ENCODE measurements at places on chromosomes 7 and 10.

DNA sequence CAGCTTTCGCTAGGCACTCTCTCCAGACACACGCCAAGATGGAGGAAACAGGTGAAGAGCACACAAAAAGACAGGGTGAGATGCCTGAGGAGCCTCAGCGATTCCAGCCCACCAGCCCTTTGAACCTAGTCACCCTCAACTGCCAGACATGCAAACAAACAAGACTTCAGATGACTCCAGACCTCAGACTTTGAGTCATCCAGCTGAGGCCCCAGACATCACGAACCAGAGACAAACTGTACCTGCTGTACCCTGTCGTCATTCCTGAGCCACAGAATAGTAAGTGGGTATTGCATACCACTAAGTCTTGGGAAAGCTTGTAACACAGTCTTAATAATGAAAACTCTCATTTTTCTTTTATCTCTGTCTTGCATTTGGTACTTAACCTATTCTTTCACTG is 126.6 kb upstream of the LSM8 start:
- DNase-seq: no peak

DNA sequence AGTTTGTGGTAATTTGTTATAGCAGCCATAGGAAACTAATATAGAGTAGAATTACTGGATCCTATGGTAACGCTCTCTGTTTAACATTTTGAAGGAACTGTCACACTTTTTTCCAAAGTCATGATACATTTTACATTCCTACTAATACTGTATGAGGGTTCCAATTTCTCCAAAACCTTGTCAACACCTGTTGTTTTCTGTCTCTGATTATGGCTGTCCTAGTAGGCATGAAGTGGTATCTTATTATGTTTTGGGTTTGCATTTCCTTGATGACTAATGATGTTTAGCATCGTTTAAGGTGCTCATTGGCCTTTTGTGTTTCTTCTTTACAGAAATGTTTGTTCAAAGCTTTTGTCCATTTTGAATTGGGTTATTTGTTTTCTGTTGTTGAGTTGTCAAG is 69.6 kb downstream of the VPS50 start:
- DNase-seq: no peak

DNA sequence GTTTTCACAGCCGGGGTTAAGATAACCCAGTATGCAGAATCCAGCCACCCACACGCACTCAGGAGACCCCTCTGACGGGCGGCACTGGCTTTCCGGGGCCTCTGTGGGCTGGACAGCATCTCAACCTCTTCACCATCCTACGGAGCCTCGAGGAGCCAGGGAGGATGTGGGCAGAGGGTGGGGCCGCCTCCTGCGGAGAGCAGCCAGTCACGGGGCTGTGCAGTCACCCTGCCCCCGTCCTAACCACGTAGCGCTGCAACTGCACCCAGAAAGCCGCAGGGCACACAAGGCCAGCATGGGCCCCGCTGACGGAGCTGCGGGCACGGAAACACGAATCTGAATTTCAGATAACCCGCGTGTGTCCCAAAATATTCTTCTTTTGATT is 270.3 kb downstream of the ELFN1 start:
- no peak for DNase-seq

GRCh38 chr10:71339796-71340589 is 20.9 kb downstream of the SLC29A3 start:
- DNase-seq: no peak

DNA sequence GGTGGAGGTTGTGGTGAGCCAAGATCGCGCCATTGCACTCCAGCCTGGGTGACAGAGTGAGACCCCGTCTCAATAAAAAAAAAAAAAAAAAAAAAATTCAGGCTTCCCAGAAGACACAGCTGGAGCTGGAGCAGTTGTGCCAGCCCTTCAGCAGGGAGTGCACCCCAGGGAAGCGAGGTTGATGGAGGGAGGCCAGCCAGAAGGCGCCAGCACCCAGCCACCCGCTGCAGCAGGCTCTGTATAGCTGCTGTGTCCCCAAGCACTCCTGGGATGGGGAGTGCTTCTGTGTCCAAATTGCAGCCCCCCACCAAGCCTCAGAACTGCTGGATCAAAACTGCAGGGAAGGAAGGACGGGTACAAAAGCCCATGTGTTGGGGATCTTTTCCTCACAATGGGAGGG is 47.8 kb downstream of the COBL start:
- no peak for DNase-seq

DNA sequence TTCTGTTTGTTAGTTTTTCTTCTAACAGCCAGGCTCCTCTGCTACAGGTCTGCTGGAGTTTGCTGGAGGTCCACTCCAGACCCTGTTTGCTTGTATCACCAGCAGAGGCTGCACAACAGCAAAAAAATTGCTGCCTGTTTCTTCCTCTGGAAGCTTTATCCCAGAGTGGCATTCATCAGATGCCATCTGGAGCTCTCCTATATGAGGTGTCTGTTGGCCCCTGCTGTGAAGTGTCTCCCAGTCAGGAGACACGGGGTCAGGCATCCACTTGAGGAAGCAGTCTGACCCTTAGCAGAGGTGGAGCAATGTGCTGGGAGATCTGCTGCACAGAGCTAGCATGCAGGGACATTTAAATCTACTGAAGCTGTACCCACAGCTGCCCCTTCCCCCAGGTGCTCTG is 26.7 kb upstream of the CROT start:
- no peak for DNase-seq

DNA sequence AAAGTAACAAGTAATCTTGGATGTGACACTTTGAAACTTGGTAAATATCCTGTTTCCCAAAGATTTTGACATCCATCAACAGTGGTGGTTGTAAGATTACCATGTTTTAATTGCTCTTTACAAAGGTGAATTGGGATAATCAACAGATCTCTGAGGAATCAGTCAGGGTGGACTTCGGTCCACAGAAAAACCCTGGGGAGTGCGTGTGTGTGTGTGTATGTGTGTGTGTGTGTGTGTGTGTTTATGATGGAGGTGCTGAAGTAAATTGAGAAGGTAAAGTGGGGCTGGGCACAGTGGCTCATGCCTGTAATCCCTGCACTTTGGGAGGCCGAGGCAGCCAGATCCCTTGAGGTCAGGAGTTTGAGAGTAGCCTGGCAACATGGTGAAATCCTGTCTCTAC is 12.0 kb upstream of the AUTS2 start:
- no peak for DNase-seq

GRCh38 chr7:77727936-77728701 is 31.9 kb downstream of the RSBN1L start:
- no peak for DNase-seq
